ENCODE measurements at places on chromosomes 4 and X.

DNA sequence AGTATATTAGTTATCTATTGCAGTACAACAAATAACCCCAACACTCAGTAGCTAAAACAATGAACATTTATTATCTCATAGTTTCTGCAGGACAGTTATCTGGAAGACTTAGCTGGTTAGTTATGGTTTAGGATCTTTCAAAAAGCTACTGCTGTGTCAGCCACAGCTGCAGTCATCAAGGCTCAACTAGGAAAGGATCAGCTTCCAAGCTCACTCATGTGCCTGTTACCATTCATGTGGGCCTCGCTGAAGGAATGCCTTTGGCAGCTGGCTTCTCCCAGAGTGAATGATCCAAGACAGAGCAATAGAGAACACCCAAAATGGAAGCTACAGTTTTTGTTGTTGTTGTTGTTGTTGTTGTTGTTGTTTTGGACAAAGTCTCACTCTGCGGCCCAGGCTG is 13.5 kb upstream of the PRSS48 start:
- no peaks in the 10 kb centered on the region for H3K27me3 ChIP-seq
- H3K4me3 ChIP-seq = no peak overlapping the region
- no peak for DNase-seq
- no peak overlapping the region for H3K27ac ChIP-seq
- no peaks in the 10 kb centered on the region for H3K4me1 ChIP-seq

DNA sequence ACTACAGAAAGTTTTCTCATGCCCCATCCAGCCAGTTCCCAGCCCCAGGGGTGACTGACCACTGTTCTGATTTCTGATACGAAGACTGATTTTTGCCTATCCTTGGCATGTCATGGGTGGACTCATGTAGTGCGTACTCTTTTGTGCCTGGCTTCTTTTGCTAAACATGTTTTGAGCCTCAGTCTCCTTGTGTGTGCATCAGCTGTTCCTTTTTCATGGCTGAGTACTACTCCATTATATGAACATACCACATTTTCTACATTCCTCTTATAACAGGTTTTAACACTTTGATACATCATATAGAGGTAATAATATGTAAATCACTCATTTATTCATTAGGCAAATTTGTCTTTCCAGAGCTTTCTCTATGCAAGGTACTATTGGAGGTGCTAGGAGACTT is 126.7 kb downstream of the ANAPC4 start:
- H3K27me3 ChIP-seq = no peaks in the 10 kb centered on the region
- no peak overlapping the region for H3K4me3 ChIP-seq
- no peaks in the 10 kb centered on the region for H3K4me1 ChIP-seq
- DNase-seq = no peak

DNA sequence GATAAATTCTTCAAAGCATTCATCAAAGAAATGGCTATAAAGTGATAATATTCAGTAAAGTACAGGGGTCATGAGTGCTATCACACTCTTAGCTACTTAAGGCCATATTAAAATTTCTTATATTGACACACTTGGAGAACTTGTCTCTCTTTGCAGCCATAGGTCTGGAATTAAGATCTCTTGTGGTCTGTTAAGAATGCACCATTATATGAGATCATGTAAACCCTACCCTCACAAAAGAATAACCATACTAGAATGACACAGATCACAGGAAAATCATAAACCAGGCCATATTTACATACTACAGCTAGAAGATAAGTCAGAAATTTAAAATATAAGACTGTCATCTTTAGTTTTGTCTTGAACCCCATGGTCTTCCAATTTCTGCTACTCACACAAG is 434.3 kb downstream of the PDGFC start:
- H3K36me3 ChIP-seq = no peaks in the 10 kb centered on the region
- H3K4me1 ChIP-seq = no peaks in the 10 kb centered on the region
- H3K4me3 ChIP-seq = no peak overlapping the region
- no peak overlapping the region for H3K27ac ChIP-seq

GRCh38 chr4:138728566-138728965 is 287.0 kb upstream of the NOCT start:
- no peak for DNase-seq
- H3K27me3 ChIP-seq = no peaks in the 10 kb centered on the region
- H3K4me1 ChIP-seq = no peaks in the 10 kb centered on the region
- no peak overlapping the region for H3K27ac ChIP-seq
- no peak overlapping the region for H3K4me3 ChIP-seq

- no peak overlapping the region for H3K4me3 ChIP-seq
- H3K36me3 ChIP-seq = no peaks in the 10 kb centered on the region
- no peaks in the 10 kb centered on the region for H3K27me3 ChIP-seq
- H3K4me1 ChIP-seq = no peaks in the 10 kb centered on the region
Measured at GRCh38 chrX:150282953-150283352, 80.2 kb upstream of the MAMLD1 start.

DNA sequence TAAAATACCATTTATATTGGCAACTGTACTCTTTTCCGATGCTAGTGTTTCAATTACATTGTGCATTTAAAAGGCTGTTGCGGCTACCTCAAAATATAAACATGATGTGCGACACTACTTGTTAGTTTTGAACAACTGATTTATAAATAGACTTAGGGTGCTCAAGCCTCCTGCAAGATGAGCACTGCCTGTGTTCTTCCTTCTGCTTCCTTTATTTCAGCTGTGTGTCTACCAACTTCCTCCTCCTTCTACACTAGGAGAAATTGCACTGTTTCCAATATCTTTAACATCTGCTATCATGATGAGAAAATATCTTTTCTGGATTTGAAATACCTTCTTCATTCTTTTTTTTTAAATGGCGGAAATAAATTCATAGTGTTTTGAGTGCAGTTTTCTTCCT is 24.0 kb downstream of the TET2 start:
- no peaks in the 10 kb centered on the region for H3K4me1 ChIP-seq
- H3K27me3 ChIP-seq = no peaks in the 10 kb centered on the region
- H3K4me3 ChIP-seq = no peak overlapping the region
- DNase-seq = no peak

GRCh38 chr4:23937173-23937572 is 47.3 kb upstream of the PPARGC1A start:
- no peaks in the 10 kb centered on the region for H3K27me3 ChIP-seq
- H3K4me3 ChIP-seq = no peak overlapping the region

DNA sequence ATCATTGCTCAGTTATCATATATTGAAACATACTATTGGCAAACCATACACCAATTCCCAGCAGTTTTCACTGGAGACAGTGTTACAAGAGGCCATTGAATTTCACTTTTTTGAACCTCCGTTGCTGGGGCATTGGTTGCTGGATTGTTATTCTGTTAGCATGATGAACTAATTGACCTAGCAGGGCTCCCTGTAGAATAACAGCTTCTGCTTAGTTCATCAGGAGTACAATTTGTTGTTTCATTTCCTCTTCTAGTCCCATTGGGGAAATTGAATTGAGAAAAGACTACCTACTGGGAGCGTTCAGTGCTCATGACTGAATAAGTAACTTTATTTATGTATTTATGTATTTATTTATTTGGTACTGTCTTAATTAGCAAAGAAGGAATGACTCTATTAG is 151.6 kb downstream of the SLIT2 start:
- no peaks in the 10 kb centered on the region for H3K27me3 ChIP-seq
- H3K4me3 ChIP-seq = no peak overlapping the region
- no peak overlapping the region for H3K27ac ChIP-seq

DNA sequence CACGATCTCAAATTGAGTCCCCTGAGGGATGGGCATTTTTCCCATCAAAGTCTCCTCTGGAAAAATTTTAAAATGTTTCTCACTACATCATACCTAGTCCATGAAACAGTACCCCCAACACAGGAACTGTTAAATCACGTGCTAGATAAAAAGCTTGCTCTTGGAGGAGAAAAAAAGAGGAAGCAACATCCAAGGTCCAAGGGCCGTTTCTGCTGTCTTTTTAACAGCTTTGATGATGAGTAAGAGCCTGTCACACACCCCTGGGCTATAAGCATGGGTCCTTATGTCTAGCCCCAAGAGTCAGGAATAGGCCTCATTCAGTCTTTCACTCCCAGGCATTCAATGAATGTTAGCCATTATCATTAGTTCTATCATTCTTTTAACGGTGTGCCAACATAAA is 128.9 kb downstream of the SH3KBP1 start:
- no peaks in the 10 kb centered on the region for H3K36me3 ChIP-seq
- no peak for DNase-seq
- no peak overlapping the region for H3K4me3 ChIP-seq

All from naive thymus-derived CD4-positive, alpha-beta T cell (primary cell).